OCI-M1 (cell line): ENCODE measurements at places on chromosomes 3 and 15.

DNA sequence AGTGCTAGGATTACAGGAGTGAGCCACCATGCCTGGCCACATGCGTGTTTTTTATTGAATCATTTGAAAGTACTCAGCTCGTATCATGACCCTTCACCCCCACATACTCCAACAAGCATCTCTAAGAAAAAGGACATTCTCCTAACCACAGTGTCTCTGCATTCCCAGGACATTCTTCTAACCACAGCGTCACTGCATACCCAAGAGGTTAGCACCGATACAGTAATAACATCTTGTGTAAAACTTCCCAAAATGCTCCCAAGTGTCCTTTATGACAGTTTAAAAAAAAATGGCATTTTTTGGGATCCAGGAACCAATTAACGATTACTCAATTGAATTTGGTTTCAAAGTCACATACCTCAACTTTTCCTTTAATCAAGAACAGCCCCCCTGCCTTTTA is 39.6 kb downstream of the FLNB start:
- DNase-seq: no peak

- no peak for DNase-seq
Observed at GRCh38 chr3:48353987-48354386, 18.0 kb upstream of the FBXW12 start.

DNA sequence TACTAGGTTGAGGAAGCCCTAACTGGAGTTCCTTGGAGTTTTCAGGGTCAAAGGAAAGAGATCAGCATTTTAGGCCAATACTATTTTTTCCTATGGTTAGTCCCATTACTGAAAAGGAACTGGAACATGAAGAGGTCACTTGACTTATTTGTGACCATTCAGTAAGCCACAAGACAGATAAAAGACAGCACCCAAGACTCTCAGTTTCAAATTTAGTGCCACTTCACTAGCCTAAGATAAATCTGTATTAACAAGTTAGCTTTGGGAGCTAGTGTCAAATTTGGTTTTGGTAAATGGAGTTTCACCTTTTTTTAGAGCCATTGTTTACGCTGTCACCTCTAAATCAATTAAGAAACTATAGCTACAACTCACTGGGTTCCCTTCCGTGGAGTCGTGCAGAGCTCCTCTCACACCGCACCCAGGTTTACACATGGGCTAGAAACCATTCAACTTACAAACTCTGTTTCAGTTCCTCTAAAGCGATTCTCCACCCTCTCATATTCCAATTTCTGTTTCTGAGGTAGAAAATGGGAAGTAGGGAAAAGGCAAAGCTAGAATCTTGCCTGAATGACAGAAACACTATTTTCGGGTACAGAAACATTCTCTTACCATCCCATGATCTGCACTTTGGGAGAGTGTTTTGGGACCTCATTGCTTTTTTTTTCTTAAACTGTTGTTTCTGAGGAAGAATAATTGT is 14.4 kb downstream of the CCDC32 start:
- DNase-seq: no peak

DNA sequence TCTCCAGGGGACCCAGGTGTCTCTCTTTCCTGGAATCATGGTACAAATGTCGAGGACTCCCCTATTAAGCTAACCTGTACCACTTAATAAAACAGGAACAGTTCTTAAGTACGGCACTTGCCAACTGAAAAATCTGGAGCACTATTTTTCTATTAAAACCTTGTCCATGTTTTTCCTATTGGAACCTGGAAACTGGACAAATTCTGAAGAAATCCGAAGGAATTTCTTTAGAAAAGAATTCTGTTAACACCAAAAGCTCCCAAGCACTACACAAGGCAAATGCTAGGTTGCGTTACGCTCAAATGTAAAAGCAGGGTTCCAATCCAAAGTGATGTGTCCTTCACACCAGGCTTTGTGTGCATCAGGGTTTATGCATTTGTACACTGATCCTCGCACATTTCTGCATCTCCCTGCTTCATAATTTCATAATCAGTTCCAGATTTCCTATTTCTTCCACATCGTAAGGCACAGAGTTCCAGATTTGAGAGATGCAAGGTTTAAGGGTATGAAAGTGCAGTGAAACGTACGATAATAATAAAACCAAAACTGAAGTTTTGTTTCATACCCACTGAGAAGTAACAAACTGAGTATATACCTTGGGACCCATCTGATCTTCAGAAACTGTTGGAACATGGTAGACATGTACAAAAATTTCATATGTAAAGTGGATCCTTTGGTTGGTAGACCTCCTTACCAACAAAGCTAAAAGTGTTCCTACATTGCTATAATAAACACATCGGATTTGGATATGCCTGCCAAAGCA is 132.1 kb upstream of the WNT5A start:
- DNase-seq: no peak

- DNase-seq: no peak
Observed at GRCh38 chr3:23592961-23593931, 212.5 kb upstream of the UBE2E1 start.

DNA sequence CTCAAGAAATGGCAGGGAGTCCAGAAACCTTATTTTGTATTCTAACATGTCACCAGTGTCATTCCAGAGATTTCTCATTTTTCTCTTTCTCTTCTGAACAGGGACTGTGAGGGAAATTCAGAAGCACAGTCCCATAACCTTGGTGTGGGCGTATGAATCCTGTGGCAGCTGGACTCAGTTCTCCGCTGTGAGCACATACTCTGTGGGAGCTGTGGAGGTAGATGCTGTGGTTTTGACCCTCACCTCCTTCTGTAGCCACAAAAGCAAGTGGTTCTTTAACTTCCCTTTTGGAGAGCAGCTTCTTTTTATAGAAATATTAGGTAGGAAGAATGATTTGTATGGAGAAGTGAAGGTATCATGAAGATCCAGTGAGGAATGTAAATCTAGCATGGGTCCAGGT is 13.4 kb downstream of the TMEM207 start:
- peak; percentile 4 for DNase-seq

GRCh38 chr15:90004671-90005070 is 3.5 kb downstream of the ZNF710 start:
- DNase-seq: no peak
